Jurkat, Clone E6-1 (cell line): ENCODE measurements at places on chromosomes 16 and 17.

DNA sequence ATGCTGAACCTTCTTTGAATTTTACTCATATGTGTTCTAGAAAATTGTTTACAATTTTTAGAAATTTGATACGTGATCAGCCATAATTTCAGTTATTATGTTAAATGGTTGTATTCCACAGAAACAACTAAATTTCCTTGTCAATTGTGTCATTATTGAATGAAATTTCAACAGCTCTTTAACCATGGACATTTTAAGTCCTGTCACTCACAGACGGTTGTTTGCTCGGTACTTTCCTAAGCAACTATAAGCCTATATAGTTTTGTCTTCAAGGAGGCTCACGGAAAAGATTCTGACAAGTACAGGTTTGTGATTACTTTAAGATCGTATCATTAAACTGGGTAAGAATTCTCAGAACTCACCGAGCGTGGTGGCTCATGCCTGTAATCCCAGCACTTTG lies 31.8 kb downstream of the SLC39A11 start:
- DNase-seq: no peak

GRCh38 chr17:48012151-48012520 lies 25.5 kb downstream of the COPZ2 start:
- peak; percentile 78 for DNase-seq

GRCh38 chr16:51290442-51291285 lies 139.6 kb upstream of the SALL1 start:
- no peak for DNase-seq

DNA sequence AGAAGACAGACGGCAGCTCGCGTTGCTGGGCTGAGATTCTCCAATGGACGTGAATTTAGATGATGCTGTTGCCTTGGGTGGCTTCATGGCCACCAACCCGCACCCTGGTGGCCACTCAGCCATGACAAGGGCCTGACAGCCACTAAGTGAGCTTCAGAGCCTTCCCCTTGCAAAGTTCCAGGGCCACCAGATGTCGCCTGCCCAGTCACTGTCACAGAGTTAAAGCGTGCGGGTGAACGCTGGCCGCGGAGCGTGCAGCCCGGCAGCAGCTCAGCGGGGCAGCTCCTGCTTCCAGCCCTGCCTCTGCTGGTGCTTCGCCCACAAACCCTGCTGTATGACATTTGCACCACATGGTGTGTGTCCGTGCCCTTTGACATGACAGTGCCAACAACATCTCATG lies 13.3 kb upstream of the KREMEN2 start:
- no peak for DNase-seq

GRCh38 chr16:88540346-88540977 lies 29.7 kb upstream of the ZC3H18 start:
- DNase-seq: no peak

DNA sequence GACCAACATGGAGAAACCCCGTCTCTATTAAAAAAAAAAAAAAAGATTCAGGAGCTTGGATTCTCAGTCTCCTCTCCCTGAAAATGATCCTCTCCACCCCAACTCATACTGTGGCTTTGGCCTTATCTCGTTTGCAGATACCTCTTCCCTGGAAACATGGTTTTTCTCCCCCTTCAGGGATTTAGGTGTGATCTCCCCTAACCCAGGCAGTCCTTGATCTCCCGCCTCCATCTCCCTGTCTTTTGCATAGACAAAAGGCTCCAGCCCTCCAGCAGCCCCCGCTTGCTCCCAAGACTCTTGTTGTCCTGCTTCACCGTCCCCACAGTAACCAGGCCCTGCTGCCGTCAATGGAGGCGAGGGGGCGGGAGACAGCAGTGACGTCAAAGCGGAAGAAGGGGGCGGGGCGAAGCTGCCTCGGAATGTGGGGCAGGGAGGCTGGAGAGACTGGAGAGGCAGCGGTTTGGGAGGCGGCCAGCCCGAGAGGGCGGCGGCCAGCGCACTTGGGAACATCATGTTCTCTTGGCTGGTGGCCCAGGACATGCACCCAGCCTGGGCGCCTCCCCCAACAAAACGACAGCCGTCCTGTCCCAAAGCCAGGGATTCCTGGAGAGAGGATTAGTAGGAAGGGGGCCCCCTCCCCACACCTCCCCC lies 1.9 kb upstream of the PER1 start:
- no peak for DNase-seq

GRCh38 chr16:677316-678190 lies 2.1 kb downstream of the RHBDL1 start:
- DNase-seq: no peak

- DNase-seq: no peak
These were observed 78.8 kb downstream of the WIPI1 start for GRCh38 chr17:68378268-68379176.

GRCh38 chr17:82639628-82640027 lies 8.6 kb downstream of the WDR45B start:
- DNase-seq: no peak

DNA sequence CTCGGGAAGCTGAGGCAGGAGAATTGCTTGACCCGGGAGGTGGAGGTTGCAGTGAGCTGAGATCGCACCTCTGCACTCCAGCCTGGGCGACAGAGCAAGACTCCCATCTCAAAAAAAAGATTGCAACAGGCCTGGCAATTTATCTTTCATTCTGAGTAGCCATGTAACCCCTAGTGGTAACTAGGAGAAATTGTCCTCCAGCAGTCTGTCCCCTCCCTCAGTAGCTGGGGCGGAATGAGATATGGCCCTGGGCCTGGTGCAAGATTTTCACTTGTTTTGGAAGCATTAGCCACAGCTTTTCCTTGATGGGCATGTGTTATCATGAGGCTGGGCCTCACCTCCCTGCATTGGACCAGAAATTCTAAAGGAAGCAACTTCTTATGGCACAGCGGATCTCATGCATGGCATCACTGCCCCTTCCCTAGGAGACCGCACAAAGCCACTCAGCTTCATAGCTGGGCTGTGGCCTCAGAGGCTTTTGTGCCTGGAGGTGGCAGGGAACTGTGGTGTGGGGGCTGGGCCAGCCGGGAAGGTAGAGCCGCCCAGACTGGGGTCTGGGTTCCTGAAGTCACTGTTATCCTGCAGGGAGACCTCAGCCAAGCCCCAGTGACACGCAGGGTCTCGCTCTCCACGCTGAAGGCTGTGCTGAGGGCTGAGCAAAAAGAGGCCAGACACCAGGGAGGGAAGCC lies 13.4 kb downstream of the NATD1 start:
- DNase-seq: peak; percentile 28

DNA sequence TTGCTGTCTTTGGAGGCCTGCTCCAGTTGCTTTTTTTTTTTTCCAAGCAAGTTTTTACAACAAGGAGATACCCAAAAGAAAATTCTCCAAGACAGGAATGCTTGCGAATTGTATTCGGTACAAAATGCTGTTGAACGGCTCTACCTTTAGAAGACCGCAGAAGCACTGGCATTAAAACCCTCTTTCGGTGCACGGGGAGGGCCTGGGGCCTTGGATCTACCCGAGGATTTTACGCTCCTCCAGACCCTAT lies 1.3 kb upstream of the HELZ start:
- DNase-seq: no peak

GRCh38 chr17:63929860-63930766 lies 2.0 kb downstream of the CD79B start:
- no peak for DNase-seq

DNA sequence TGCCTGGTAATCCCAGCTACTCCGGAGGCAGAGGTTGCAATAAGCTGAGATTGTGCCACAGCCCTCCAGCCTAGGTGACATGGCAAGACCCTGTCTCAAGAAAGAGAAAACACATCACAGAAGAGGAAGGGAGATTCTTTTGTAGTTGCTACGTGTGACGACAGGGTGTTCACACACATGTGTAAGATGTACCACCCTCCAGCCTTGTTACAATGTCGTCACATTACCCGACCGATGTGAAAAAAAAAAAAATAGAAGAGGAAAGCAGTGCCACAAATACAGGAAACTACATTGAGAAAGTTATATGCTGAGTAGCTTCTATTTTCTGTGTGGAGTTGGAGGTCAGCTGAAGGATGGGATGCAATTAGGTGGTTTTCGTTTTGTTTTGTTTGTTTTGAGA lies 56.0 kb downstream of the CLUH start:
- DNase-seq: no peak

GRCh38 chr17:62625184-62625869 lies 2.1 kb upstream of the MRC2 start:
- no peak for DNase-seq

DNA sequence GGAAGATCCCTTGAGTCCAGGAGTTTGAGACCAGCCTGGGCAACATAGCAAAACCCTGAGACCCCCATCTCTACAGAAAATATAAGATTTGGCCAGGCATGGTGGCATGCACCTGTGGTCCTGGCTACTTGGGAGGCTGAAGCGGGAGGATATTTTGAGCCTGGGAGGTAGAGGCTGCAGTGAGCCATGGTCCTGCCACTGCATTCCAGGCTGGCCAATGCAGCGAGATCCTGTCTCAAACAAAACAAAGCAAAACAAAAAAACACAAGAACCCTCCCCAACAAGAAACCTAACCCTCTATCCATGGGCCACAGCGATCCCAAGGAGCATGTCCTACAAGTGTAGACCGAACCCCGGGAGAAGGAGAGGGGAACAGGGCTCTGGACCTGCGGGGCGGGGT lies 133.3 kb downstream of the MGAT5B start:
- DNase-seq: no peak
